ENCODE measurements at places on chromosomes 6 and 20. TPM values are rescaled to one million over a fixed set of nuclear protein-coding genes. Genes with fewer than 3 reads are reported as not detected.

CDYL gene
- total RNA-seq = 32.8 TPM

- DNase-seq = no peak
Measured at GRCh38 chr20:59920944-59921343, 12.5 kb downstream of the SYCP2 start.

- DNase-seq = no peak
Measured at GRCh38 chr6:35176301-35177024, 35.3 kb upstream of the TCP11 start.

DNA sequence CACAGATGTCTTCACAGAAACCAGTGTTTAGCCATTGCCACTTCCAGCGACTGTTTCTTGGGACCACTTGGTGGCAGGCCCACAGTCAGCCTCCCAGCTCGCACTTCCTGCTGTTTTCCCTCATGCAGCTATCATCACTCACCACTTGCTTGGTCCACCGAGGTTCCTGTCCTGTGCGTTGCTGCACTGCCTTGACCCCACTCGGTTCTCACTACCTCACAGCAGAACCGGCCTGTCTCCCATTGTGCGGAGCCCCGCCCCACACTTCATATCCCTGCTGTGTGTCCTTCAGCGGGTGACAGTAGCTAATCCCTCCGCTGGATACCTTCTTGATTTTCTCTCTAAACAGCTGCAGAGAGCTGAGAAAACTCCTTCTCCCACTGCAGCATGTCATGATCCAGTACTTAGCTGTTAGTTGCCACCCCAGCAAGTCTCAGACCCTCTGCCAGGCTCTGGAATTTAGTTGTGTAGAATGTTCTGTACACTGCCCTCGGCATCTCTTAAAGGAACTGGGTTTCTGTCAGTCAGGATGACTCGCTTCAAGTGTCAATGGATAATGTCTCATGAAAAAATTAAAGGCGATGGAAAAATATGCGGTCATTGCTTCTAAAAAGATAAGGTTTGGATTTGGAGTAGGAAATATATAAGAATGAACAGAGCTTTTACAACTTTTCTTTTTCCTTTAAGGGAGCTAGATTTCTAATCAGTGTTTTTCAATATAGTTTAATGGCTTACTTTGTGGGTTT is 208.0 kb downstream of the FARS2 start:
- no peak for DNase-seq

GRCh38 chr6:40956936-40957335 is 82.1 kb downstream of the UNC5CL start:
- DNase-seq = no peak

SLC18B1 gene
- 16.4 TPM for total RNA-seq

DNA sequence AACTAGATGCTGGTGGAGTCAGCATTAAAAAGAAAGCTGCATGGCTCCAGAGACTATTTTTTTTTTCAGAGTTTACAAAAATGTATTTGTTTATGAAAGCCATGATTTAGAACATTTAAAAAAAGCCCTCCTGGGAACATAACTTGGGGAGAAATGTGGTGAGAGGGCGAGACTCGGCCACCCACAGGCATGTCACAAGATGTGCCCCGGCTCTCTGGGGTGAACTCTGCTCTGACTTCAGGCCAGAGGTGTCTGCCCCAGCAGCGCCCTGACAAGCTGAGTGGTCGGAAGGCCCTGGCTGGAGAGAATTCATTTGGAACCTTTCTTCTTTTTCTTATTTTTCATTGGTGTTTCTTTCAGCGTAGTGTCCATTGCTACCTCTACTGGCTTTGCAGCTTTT is 21.7 kb upstream of the RFPL4B start:
- DNase-seq = no peak

DNA sequence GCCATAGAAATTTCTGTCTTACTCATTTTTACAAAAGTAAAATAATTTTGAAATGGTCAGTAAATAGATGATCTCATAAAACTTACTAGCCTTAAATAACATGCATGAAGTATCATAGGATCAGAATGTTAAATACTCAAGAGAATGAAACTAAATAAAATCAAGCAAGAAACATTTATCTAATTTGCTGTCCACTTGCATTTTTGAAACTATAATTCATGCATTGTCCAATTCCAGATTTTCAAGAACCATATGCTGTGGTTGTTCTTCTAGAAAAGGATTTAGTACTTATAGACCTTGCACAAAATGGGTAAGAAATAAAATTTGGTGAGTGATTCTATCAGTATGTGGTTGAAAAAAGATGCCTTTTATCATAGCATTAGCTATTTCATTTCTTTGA is 107.0 kb downstream of the STXBP5 start:
- no peak for DNase-seq

ARMC12 gene
- 0.47 TPM for total RNA-seq

CLVS2 gene
- total RNA-seq = 56.1 TPM

TTK gene
- 4.2 TPM for total RNA-seq

DNA sequence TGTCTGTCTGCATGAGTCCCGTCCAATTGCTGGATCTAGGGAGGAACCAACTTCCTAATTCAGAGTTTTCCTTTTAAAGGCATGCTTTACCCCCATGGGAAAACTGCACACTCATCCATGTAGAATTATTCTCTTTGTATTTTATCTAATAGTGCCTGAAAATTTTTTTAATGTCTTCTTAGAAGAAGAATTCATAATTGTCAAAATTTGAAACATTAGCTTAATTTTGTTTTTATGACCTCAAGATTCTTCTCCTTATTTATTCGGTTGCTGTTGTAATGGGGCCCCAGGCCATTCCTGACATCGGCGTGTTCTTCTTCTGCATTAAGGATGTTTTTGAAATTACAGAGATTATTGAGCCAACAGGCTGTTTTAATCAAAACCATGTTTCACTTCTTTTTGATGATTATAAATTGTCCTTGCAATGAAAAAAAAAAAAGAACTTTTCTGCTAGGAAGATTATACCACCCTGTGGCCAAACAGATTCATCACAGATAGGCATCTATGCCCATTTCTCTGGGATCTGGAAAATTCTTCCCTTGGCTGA is 100.3 kb downstream of the ZNF217 start:
- DNase-seq = no peak

DNA sequence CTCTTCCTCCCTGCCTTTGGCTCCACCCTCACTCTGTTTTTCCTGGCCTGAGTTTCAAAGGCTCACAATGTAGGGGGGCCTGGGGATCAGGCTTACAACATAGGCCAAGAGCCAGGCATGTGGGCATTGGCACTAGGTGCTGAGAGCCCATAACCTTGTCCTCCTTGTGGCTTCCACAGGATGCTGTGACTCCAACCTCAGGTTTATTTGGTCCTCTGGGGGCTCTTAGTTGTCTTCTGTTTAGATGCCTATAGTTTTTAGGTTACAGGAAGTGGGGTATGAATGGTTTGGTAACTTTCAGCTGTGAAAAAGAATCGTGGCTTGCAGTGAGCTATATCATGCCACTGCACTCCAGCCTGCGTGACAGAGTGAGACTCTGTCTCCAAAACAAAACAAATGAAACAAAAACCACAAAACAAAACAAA is 25.6 kb downstream of the MMP24 start:
- no peak for DNase-seq

DNA sequence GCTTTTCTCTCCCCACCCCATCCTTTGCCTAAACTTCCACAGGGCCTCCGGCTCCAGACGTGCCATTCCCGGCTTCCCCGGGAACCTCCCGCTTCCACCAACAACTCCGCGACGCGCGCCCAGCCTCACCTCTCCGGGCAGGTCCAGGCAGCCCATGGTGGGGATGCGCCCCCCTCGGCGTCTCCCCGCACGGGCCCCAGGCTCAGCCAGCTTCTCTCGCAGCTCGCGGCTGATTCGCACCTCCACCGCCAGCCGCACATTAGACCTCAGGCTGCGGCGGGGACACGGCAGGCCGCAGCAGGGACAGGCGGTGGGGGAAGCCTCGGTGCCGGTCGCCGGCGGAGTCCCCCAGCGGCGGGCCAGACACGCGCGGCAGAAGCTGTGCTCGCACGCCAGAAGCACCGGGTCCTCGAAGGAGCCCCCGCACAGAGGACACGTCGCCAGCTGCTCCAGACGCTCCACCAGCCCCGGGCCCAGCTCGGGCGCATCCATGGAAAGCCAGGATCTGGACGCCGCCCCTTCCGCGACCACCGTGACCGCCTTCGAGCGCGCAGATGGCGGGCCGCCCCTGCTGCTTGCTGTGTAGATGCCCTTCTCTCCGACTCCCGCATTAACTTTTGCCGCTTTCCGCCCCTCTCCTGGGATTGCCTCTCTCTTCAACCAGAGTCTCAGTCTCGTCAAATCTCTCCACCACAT is at the start of gene RNF39:
Gene RNF39 (minus strand): TSS at position 676 of the 696 bp plus-strand sequence. CDS start 184 bp downstream, at position 492.
- no peak for DNase-seq

- no peak for DNase-seq
Measured at GRCh38 chr6:53611342-53611741, 54.2 kb downstream of the KLHL31 start.

LRFN2 gene
- 20.6 TPM for total RNA-seq

GRCh38 chr20:3074812-3075211 is 3.4 kb downstream of the OXT start:
- DNase-seq = no peak

- DNase-seq = no peak
Measured at GRCh38 chr20:52004715-52005114, 186.9 kb downstream of the ZFP64 start.

PROKR2 gene
- 40.4 TPM for total RNA-seq

MLIP gene
- 8.6 TPM for total RNA-seq

DNA sequence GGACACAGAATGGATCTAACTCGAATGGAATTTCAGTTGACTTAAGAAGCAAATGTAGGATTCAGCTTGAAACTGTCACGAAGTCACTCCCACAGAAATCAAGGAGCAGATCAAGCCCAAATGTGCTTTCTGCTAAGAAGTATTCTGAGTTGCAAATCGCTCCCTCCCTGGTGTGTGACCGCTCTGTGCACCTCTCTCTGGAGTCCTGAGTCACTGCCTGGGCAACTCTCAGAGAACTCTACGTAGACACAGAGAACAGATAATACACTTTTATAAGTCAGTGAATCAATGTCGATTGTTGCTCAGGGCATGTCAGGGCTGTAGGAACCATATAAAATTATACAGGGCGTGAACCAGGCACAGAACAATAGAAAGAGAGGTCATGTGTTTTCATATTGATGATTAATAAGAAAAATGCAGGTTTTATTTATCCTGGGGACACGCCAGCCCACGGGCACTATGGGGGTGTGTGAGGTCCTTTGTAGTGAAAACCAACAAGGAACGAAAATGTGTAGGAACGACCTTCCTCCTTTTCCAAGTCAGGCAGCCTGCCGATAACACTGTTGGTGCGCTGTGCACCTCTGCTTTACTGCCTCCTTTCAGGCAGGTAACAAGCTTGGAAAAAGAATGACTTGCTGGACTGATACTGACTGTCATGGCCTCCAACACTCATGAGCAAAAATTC is 248.1 kb upstream of the FOXQ1 start:
- no peak for DNase-seq

GRCh38 chr6:136959471-136959891 is 37.4 kb downstream of the SLC35D3 start:
- DNase-seq = no peak

CCM2L gene
- 2.0 TPM for total RNA-seq

DNA sequence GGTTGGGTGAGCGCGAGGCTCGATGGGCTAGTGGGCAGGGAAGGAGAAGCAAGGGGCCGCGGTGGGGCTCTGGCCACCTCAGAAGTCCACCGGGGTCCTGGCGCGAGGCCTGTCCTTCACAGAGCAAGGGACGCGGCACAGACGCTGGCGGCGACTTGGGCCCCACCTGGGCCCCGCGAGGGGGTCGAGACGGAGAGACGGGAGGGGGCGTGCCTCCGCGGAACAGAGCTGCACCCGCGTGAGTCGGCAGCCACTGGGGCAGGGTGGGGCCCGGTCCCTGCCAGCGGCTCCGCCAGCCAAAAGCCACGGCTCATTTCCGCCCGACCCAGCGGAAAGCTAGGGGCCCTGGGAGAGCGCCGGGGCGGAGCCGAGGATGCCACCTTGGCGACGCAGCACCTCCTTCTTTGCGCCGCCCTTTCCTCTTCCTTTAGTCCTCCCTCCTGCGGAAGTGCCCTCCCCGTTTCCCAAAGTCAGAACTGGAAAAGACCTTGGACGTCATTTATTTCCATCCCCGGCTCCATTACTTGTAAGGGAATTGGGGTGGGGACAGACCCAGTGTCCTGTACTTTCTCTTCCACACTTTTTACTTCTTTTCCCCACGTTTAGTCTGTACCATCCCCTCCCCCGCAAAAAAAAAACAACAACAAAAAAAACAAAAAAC is at the start of gene CUL7:
Gene CUL7 (minus strand): TSS at position 307 of the 661 bp plus-strand sequence. CDS start 1,063 bp downstream, outside the sequence.
- peak; percentile 76 for DNase-seq

DNA sequence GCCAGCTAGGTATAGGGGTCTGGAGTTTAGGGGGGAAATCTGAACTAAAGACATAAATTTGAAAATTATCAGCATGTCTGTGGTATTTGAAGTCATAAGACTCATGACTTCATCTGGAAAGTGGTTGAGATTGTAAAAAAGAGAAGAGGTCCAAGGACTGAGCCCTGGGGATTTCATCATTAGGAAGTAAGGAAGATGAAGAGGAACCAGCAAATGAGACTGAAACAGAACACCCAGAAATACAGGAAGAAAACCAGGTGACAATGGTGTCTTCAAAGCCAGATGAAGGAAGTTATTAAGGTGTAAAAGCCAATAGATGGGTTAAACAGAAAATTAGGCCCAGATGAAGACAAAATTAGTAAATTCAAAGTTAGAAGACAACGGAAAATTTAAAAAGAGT is 49.1 kb upstream of the UBR2 start:
- DNase-seq = no peak

DNA sequence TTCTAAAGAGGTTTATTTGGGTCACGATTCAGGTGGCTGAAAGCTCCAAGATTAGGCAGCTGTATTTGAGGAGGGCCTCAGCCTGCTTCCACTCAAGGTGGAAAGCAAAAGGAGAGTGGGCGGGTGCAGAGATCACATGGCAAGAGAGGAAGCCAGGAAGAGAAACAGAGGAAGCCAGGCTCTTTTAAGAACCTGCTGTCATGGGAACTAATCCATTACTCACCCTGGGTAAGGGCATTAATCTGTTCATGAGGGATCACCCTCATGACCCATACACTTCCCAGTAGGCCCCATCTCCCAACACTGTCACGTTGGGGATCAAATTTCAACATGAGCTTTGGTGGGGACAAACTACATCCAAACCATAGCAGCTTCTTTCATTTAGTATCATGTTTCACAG is 53.9 kb downstream of the DHX35 start:
- DNase-seq = no peak

SAMD3 gene
- 15.6 TPM for total RNA-seq

DNA sequence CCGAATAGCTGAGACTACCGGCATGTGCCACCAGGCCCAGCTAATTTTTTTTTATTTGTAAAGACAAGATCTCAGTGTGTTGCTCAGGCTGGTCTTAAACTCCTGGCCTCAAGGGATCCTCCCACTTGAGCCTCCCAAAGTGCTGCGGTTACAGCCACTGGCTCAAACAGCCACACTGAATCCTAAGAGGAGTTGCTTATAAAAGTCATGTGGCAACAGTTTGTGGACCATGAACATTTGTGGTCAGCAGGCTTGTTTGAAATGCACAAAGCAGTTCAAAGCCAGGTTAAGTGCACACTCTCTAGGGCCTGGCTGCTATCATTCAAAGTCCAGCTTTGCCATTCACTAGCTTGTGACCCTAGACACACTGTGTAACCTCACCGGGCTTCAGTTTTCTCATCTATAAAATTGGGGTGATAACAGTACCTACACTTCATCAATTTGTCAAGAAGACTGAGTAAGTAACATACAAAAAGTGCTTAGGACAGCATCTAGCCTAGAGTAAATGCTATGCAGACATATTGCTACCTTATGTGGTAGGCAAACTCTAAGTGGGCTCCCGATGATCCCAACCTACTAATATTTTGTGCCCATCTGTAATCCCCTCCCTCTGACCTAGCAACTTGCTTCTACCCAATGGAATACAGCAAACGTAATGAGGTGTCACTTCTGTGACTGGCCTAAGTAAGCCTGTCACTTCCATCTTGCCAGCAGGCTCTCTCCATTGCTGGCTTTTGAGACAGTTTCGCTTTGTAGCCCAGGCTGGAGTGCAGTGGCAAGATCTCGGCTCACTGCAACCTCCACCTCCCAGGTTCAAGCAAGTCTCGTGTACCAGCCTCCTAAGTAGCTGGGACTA is 122.9 kb downstream of the ZMYND8 start:
- DNase-seq = no peak
